Vagina (tissue), 2 donors: ENCODE measurements at places on chromosomes 11 and 22.

DNA sequence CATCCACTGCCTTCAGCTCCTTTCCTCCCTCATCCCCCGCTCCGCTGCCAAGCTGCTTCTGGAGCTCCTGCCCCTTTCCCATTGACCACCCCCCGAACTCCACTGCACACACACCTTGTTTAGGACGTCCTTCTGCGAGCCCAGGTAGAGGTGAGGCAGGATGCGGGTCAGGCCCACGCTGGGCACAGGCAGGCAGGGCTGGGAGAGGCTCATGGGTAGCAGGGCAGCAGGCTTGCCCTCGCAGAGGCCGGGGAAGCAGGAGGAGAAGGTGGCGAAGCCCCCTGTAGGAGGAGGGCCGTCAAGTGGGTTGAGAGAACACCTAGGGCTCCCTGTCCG, 13.3 kb downstream of the DUSP8 start:
- DNase-seq = no peak

GRCh38 chr11:63998558-63999348, 12.5 kb downstream of the OTUB1 start:
- no peak for DNase-seq

DNA sequence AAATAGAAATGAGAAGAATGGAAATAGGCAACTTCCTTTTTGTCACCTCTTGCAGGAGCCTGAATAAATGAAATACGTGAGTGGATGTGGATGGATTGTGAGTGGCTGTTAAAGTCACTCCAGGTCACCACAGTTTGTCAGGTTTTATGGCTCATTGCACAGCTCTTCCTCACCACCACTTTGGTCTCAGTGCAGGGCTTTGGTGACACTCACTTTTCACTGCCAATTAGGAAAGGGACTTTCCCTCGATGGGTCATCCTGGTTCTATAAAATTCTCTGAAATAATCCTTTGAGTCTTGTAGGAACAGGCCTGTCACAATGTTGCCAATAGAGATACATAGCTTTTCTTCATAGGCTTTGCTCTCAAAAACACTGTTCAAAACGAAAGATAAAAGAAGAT, 172.4 kb upstream of the C11orf87 start:
- DNase-seq = no peak

DNA sequence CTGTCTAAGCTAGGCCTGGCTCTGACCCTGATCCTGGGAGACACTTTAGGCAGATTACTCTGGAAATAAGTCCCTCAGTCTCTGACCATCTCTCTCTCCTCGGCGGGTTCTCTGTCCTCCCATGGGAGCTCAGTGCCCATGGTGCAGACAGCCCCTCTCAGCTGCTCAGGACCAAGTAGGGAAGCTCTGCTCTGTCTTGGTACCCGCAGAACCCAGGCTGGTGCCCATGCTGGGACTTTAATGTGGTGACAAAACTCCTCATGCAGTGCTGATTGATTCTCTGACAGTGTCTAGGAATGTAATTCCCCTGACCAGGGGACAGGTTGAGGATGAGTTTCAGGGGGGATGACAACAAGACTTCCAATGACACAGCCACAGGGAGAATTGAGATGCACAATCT, 30.3 kb upstream of the GGTLC2 start:
- DNase-seq = no peak

- DNase-seq = no peak
Observed at GRCh38 chr11:94107363-94107762, 21.3 kb upstream of the PANX1 start.
